ENCODE measurements at places on chromosomes 11 and 22.

DNA sequence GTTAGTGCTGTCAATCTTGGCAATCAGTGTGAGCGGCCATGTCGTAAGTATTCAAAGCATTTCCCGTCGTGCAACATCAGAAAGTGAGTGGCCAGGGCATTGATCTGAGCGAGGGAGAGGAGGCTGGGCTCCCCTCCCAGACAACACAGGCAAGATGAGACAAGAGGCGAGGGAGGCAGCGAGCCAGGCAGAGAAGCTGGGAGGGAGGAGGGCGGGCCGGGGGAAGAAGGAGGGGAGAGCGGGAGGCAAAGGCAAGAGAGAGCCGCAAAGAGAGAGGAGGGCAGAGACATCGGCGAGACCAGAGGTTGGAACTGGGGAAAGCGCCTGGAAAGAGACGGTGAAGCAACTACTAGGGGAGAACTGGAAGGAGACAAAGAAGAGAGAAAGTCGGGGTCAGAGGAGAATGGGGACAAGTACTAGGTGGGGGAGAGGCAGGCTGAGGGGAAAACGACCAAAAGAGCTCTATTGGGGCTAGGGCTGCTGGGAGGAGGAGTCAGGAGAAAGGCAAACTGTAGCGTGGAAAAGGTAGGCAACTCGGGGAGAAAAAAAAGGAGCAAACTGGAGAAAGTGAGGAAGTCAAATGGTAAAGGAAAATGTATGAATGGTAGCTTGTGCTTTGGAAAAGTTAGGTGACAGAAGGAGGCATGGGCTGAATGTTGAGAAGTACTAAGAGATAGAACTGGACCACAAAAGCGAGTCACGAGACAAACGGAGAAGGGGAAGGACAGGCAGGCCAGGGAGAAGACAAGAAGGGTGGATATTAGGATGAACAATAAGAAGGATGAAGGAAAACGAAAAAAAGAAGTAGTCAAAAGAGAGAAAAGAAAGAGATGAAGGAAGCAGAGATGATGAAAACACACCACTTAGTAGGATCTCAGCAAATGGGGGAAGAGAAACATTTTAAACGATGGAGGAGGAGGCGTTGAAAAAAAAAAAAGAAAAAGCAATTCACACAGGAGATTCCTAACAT lies 130.5 kb upstream of the C11orf58 start:
- peak; percentile 97 for DNase-seq

DNA sequence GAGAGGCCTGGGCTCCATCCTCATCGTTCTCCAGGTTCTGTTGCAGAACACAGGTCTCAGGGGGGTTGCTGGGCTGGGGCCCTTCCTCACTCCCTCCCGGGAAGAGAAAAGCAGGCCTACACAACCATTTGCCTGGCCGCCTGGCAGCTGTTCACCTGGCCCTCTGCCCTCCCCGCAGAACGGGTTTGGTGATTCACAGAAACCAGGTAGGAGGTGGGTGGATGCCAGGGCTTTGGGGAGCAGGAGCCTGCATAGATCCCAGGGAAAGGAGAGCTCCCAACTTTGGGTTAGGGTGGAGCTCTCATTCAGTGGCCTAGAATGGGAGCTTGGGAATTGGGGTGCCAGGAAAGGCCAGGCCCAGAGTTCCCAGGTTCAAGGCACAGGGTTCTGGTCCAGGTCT lies 995 bp downstream of the TMEM134 start:
- peak; percentile 47 for DNase-seq

GRCh38 chr11:19275496-19275895 lies 34.8 kb upstream of the E2F8 start:
- DNase-seq = no peak

GRCh38 chr11:2987881-2988861 lies 4.0 kb downstream of the NAP1L4 start:
- DNase-seq = no peak

GRCh38 chr11:16378906-16379305 lies 22.6 kb upstream of the SOX6 start:
- no peak for DNase-seq

All from NCI-H1105 (cell line).